ENCODE measurements at places on chromosomes 13 and 19.
A peak's percentile ranks its signal among the peaks of the same experiment; 100 is the strongest.

GRCh38 chr13:114144606-114145244, 12.3 kb upstream of the RASA3 start:
- DNase-seq: no peak

DNA sequence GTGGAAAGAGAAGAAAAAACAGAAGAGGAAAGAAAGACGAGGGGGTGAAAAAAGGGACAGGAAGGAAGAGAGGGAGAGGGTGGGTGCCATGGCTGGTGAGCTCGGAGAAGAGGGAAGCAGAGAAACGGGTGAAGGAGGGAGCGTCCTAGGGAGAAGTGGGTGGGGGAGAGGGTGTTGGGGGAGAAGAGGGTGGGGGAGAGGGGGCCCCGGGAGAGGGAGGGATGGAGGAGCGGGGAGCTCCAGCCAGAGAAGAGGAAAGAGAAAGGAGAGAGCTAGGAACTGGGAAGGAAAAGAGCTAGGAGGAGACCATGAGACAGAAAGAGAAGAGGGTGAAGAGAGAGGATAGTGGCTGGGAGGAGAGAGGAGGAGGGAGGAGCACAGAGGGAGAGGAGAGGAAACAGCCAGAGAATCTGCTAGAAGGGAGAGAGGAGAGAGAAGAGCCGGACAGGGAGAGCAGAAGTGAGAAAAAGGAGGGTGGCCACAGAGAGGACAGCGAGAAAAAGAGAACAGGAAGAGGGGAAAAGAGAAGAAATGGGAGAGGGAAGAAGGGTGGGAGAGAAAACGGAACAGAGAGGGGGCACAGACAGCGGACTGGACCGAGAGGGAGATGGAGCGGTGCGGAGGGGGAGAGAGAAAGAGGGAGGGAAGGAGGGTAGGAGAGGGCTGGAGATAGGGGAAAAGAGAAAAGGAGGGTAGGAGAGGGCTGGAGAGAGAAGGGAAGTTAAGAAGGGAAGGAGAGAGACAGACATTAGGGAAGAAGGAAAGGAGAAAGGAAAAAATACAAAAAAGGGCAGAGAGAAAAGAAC, 11.9 kb upstream of the GARIN5A start:
- no peak for DNase-seq

DNA sequence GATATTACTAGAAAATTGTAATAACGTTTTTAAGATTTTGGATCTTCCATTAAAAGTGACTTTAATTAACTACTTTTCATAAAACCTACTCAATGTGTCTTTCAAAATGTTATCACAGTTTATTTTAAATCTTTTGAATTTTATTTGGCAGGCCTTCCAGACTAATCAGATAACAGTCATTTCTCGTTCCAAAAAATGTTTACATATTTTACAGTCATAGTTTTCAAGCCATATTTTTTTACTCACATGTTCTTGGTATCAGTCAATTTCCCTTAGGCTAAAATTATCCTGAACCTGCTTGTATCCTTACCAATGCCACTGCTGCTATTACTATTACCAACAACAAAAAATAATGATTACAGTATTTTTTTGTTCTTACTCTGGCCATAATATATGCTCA, 1783.5 kb downstream of the SLITRK5 start:
- no peak for DNase-seq

DNA sequence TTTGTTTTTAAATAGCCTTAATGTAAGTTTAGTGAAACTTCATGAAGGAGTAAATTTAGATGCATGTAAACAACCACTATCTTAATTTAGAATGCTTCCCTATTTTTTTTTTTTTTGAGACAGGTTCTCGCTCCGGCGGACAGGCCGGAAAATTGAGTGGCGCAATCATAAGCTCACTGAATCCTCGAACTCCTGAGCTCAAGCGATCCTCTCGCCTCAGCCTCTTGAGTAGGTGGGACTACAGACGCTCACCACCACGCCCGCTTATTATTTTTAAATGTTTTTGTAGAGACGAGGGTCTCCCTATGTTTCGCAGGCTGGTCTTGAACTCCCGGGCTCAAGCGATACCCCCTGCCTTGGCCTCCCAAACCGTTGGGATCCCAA, 1.6 kb downstream of the TEX30 start:
- no peak for DNase-seq

GRCh38 chr19:33134571-33135041, 2.7 kb downstream of the WDR88 start:
- no peak for DNase-seq

- no peak for DNase-seq
Measured at GRCh38 chr19:1974381-1975161, 33.6 kb downstream of the CSNK1G2 start.

- DNase-seq: no peak
Measured at GRCh38 chr13:43965459-43965845, 85.7 kb downstream of the LACC1 start.

GRCh38 chr13:79904581-79904980, 423.6 kb downstream of the NDFIP2 start:
- DNase-seq: no peak

GRCh38 chr19:2237051-2237868, 636 bp downstream of the SF3A2 start:
- DNase-seq: no peak

DNA sequence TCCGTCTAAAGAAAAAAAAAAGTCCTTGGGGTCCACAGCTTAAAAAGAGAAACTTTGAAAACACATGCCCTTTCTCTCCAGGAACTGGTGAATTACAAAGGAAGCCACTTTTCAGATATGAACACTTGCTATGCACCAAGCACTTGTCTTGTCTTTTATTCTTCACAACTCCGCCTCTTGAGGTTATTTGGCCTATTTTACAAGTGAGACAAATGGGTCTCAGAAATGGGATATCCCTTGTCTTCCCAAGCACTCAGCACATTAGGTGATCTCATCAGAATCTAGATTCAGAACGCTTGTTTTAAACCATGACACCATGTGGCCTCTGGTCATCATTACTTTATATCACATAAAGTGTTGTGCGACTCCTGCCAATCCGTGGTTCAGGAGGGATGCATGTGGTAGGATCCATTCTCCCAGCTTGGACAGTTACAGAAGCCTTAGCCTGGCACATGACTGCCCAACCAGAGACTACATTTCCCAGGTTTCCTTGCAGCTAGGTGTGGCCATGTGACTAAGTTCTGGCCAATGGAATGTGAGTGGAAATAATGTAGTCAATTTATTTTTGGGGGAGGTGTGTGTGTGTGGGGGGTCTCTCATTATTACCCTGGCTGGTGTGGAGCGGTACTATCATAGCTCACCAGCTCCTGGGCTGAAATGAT, 13.9 kb downstream of the TSKS start:
- no peak for DNase-seq

- DNase-seq: no peak
Measured at GRCh38 chr13:109307027-109307426, 479.4 kb downstream of the IRS2 start.

GRCh38 chr13:72648513-72649065, 78.8 kb downstream of the MZT1 start:
- DNase-seq: no peak

- no peak for DNase-seq
Measured at GRCh38 chr13:55361141-55361540, 1779.6 kb upstream of the PRR20A start.

- DNase-seq: no peak
Measured at GRCh38 chr19:29662604-29663404, 2.5 kb upstream of the PLEKHF1 start.

GRCh38 chr19:53549340-53549739, 11.4 kb downstream of the ZNF331 start:
- no peak for DNase-seq

- DNase-seq: no peak
Measured at GRCh38 chr19:55519451-55520311, 17.3 kb downstream of the SBK2 start.

DNA sequence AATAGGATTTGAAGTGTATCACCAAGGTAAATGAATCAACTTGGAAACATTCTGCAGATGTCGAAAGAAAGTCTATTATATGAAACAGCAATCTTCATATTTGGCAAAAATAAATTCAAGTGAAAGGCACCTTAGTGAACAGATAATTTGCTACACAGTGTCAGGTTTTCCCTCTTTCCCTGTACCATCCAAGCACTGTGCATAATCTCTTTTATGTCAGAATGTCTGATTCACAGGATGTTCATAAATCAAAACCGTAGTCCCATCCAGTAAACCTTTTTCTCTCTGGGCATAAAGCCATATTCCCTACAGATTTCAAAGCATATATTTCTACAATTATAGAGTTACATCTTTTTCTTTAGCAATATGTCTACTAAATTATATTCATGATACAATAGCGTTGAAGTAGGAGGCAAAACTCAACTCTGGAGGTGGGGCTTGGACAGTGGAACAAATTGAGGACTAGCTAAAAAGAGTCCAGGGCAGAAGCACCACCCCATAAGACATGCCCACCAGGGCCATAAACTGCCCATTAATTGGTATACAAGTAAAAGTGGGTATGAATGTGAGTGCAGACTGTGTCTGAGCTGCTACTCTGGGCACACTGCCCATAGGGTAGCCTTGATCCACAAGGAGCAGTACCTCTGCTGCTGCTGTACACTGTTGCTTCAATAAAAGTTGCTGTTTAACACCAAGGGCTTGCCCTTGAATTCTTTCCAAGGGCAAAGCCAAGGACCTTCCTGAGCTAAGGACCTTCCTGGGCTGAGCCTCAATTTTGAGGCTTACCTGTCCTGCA, 72.1 kb upstream of the MYCBP2 start:
- DNase-seq: no peak

- DNase-seq: peak; percentile 97
Measured at GRCh38 chr19:40690693-40691420, 406 bp upstream of the NUMBL start.

- DNase-seq: no peak
Measured at GRCh38 chr13:99007414-99007986, 29.6 kb upstream of the DOCK9 start.

GRCh38 chr13:111001636-111002035, 86.8 kb upstream of the ANKRD10 start:
- no peak for DNase-seq

- DNase-seq: no peak
Measured at GRCh38 chr19:58428617-58429016, 11.3 kb downstream of the ZNF132 start.

GRCh38 chr19:18023622-18024251, 15.8 kb downstream of the ARRDC2 start:
- no peak for DNase-seq

GRCh38 chr13:75445717-75446499, 36.1 kb downstream of the TBC1D4 start:
- no peak for DNase-seq

Data from suprapubic skin (tissue), 4 donors.